ENCODE measurements at places on chromosomes 5 and 9.

GRCh38 chr5:27316271-27316650 is 277.9 kb upstream of the CDH9 start:
- no peak for DNase-seq

DNA sequence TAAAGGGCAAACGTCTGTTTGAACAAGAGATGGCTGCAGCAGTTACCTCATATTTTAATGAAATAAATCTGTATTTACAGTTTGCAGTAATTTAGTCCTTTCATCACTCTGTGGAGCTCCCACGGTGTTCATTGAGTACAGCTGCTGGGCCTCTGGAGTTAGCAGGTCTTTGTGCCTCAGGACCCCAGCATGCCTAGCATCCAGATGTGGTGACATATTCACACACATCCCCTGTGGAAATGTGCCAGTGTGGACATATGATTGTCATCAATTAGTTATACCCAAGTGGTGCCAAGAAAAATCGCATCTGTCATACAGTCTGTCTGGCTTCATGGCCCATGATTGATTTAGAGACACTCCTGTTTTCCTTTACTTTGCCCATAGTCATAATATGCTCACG is 77.3 kb downstream of the NNT start:
- DNase-seq: no peak

GRCh38 chr5:169242849-169243186 is 58.1 kb downstream of the SLIT3 start:
- DNase-seq: no peak

GRCh38 chr5:152259702-152260101 is 145.4 kb downstream of the NMUR2 start:
- no peak for DNase-seq
